Stimulated activated CD8-positive, alpha-beta memory T cell treated with anti-CD3 and anti-CD28 coated beads, Interleukin-2, amount 100 ng/mL, for 48 hours (primary cell): ENCODE measurements at places on chromosomes 11 and 22.

DNA sequence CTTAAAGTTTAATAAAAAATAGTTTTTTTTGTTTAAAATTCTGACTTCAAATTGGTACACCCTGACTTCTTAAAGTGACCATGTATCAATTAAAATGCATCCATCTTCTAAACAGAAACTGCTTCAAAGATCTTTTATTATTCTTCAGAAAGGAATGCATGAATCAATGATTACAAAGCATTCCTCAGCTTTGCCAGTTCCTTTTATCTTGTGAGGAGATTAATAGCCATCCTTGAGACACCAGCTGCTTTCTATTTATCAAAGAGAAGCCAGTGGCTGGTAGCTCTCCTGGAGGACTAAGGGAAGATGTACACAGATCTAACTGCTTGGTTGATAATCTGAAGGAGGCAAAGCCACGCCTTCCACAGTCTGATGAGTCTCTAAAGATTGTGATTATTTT lies 2222.5 kb downstream of the LRRC4C start:
- no peak for DNase-seq

DNA sequence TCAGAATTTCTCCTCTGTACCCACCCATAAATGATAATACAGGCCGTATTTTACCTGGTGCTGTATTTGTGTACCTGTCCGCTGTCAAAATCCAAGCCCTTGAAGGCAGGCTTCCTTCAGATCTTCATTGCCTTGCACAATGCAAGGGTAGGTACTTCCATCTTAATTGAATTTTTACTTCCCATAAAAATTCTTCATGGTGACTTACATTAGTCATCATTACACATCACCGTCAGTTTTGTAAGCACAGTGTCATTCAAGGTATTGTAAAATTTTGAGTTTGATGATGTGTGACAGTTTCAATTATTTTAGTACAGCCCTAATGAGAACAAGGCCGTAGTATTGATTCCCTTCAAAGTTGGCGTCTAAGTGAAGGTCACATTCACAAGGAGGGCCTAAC lies 770 bp upstream of the TSG101 start:
- DNase-seq = no peak

DNA sequence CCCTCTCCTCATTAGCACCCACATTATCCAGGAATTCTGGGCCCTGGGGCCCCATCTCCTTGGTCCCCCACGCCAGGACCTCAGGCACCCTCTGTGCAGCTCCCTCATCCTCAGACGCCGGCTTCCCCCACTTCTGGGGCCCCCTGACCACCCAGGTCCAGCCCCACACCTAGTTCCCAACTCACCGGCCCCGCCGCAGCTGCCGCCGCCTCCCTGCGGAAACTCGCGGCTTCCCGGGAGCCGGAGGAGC lies at the start of gene PCSK7:
Gene PCSK7 (minus strand): TSS at position 232 of the 250 bp plus-strand sequence. CDS start 2,229 bp downstream, outside the sequence.
- DNase-seq = no peak

GRCh38 chr22:22110548-22111266 lies 128.1 kb upstream of the TOP3B start:
- peak; percentile 20 for DNase-seq

DNA sequence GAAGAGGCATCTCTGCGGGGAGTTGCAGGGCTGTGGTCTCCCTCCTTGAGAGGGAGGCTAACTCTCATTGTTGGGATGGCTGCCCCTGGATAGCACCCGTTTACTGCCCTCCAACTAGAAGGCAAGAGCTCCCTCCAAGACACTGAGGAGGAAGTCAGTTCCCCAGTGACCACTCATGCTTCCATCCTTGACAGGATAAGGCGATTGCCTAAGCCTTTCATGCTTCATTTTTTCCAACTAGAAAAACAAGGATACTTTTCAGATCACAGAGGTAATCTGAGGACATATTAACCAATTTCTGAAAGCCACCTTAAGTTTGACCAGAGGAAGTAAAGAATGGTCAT lies 186.6 kb downstream of the MAML2 start:
- DNase-seq = no peak

DNA sequence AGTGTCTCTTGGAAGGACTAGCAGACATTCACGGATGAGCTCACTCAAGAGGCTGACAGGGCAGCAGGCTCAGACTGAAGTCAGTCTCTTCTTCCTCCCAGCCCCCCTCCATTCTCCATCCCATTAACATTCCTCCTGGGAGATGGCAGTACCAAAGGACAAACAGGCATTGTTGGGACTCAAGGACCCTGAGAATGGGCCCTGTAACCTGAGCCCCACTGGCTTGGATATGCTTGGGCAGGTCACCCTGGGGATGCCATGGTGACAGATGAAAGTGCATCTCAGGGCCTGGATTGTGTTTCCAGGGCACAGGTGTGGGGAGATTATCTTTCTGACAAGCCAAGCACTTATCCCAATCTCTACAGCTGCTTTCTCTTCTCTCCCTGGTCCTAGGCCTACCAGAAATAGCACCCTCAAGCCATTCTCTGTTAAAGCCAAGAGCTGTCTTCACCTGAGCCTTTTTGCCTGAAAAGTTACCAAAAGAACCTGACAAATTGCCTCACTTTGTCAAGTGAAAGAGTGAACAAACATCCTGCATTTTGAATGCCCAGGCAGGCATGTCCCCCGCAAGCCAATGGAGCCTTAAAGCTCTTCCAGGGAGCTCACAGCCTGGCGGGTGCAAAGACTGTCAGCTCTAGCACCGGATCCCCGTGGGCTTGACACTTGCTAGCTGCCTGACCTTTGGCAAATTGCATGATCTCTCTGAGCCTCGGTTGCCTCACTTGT lies 366.0 kb upstream of the NARS2 start:
- DNase-seq = no peak

GRCh38 chr22:44550711-44551491 lies 52.9 kb upstream of the RTL6 start:
- peak; percentile 8 for DNase-seq

DNA sequence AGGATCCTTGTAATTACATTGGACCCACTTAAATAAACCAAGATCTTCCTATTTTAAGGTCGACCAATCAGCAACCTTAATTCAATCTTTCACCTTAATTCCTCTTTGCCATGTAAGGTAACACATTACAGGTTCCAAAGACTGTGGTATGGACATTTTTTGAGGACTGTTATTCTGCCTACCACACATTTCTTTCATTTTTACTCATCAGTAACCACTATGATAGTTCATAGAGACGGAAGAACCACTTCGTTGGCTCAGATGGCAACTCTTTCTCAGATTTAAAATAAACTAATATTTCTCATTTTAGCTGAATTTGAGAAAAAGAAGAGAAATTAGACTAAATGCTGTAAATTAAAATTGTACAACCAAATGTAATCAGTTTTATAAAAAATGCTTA lies 96.3 kb downstream of the PAX6 start:
- DNase-seq = no peak

DNA sequence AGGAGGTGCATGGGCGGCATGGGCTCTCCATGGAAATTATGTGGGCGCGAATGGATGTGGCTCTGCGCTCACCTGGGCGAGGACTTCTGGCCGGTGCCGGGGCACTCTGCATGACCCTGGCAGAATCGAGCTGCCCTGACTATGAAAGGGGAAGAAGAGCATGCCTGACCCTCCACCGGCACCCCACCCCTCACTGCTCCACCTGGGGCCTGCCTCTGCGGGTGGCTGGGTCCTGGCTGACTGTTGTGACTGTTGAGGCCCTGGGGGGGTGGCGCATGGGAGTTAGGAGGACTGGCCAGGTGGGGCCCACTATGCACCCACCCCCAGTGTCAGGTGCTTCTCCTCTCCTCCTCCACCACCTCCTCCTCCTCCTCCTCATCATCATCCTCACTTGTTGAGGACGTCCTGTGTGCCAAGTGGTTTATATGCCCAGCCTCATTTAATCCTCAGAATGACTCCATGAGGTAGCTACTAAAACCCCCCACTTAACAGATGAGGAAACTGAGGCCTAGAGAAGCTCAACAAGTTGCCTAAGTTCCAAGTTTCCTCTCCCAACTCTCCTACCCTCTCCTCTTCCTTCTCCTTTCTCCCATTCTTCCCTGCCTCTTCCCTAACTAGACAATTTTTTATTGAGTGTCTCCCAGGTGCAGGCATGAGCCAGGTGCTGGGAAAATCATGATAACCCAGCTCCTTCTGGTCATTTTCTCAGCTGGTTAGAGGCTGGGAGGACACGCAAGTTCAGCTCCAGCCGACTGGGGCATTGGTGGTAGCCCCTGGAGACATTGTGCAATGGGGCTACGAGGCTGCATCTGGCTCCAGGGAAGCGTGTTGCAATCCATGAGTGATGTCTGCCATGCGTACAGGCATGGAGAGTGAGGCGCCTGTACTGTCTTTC lies 2.3 kb downstream of the MYEOV start:
- DNase-seq = no peak

- DNase-seq = no peak
Observed at GRCh38 chr22:33139937-33140336, 81.8 kb upstream of the SYN3 start.

- DNase-seq = no peak
Observed at GRCh38 chr11:81725701-81726100, 1008.0 kb downstream of the FAM181B start.

DNA sequence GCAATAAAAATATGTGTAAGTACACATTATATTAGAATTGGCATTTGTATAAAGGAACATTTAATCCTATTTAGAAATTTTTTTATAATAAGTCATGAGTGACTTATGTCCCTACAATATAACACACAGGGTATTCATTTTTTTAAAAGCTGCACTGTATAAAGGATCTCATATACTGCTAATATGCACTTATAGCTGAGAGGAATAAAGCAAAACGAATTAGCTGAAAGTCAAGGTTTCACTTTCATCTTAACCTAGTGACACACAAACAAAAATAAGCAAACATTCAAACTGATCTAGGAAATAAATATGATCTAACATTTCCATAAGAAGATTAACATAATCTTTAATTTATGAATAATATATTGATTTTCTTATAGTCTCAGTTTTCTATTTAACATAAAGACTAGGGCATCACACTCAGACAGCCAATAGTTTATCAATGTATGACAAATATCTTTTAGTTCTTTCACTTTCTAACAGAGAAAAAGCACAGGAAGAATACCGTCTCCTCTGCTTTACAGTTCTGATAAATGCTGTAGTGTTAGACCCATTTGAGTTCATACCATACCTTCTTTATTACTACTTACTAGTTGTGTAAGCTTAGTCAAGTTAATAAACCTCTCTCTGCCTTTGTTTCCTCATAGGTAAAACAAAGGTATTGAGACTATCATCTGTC lies 42.9 kb downstream of the DCDC1 start:
- DNase-seq = no peak

GRCh38 chr11:10051868-10052586 lies 242.0 kb downstream of the SBF2 start:
- DNase-seq = no peak
